ENCODE measurements at places on chromosomes 6 and 20. TPM values are rescaled to one million over a fixed set of nuclear protein-coding genes. Genes with fewer than 3 reads are reported as not detected.

DNA sequence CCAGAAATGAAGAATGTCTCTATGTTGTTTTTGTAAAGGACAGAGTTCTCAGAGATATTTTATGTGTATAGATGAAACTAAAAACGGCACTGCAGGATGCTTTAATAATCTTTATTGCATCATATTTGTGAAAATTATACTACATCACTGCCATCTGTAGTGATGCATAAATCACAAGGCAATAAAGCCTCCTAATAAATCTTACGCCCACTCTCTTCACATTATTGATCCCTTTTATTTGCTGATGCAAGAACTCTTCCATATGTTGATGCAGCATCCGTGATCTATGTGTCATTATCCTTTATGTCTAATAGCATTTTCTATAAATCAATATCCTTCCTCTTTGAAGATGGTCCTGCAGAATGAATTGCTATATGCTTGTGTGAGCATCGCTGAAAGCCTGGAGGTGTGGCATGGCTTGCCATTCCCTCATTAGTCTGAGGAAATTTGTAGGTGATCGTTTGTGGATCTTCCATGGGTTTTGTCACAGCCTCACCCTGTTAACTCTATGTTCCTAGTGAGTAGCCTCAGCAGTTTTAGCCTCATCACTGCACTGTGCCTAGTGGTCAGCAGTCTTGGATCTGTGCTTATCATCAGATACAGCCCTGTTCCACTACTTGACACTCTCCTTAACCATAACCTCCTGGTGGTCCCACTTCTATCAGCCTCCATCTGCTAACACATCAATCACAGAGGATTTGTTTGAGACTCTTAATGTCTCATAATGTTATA, 983.5 kb downstream of the EYS start:
- DNase-seq, result no peak
- H3K27ac ChIP-seq, result no peak overlapping the region
- no peak overlapping the region for H3K4me3 ChIP-seq
- no peaks in the 10 kb centered on the region for H3K36me3 ChIP-seq
- H3K4me1 ChIP-seq, result no peaks in the 10 kb centered on the region

GRCh38 chr20:37728635-37728983, 34.8 kb downstream of the CTNNBL1 start:
- H3K36me3 ChIP-seq, result no peaks in the 10 kb centered on the region
- DNase-seq, result no peak
- no peaks in the 10 kb centered on the region for H3K4me1 ChIP-seq
- no peak overlapping the region for H3K27ac ChIP-seq
- no peak overlapping the region for H3K4me3 ChIP-seq
- H3K27me3 ChIP-seq, result no peaks in the 10 kb centered on the region

- H3K27me3 ChIP-seq, result no peaks in the 10 kb centered on the region
- no peak for DNase-seq
- no peak overlapping the region for H3K4me3 ChIP-seq
- no peak overlapping the region for H3K27ac ChIP-seq
Observed at GRCh38 chr6:16318538-16318937, 80.2 kb downstream of the GMPR start.

- no peaks in the 10 kb centered on the region for H3K4me1 ChIP-seq
- DNase-seq, result no peak
- peaks cover 17% of the 10 kb centered on the region for H3K36me3 ChIP-seq
- no peaks in the 10 kb centered on the region for H3K27me3 ChIP-seq
Observed at GRCh38 chr6:56570413-56571359, 72.0 kb downstream of the DST start.

DNA sequence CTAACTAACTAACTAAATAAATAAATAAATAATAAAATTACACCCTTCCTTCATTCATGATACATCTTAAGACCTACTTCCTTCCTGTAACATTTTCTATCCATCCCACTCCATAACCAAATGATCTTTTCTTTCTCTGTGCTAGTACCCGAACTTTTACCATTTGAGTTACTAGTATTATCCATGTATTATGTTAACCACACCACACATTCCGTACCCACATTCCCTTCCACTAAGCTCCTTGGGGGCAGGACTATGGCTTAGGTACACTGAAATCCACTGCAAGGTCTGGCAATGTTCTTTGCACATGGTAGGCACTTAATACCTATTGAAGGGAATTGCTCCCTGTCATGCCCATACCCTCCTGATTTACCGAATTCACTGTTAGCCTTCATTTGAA, 24.9 kb downstream of the REPS1 start:
- no peak overlapping the region for H3K4me3 ChIP-seq
- no peaks in the 10 kb centered on the region for H3K27me3 ChIP-seq
- no peak for DNase-seq
- H3K36me3 ChIP-seq, result no peaks in the 10 kb centered on the region

Gene SAMD3
- not detected for total RNA-seq

All from Calu3 (cell line).